Activated CD8-positive, alpha-beta memory T cell treated with anti-CD3 and anti-CD28 coated beads for 4 hours (primary cell): ENCODE measurements at places on chromosomes 2 and 18.

- DNase-seq, result no peak
These were observed 79.1 kb upstream of the CYP1B1 start for GRCh38 chr2:38155015-38155414.

GRCh38 chr2:226873826-226874225 is 38.0 kb downstream of the RHBDD1 start:
- no peak for DNase-seq

DNA sequence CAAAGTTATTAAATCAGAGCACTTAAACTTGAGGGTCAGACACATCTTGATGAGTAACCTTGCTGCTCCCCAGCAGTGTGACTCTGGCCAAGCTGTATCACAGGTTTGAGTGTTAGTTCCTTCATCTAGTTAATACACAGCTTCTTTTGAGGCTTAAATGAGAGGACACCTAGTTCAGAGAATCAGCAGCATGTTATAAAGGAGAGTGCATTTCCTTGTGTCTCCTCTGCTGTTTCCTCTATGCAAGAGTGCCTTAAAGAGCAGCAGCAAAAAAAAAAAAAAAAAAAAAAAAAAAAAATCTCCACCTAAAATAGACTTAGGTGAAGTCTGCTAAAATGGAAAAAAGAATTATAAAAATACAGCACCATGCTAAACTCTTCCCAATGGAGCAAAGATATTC is 261.9 kb downstream of the TCF4 start:
- DNase-seq, result no peak

- DNase-seq, result no peak
These were observed 109.4 kb downstream of the NRXN1 start for GRCh38 chr2:50922506-50922905.

DNA sequence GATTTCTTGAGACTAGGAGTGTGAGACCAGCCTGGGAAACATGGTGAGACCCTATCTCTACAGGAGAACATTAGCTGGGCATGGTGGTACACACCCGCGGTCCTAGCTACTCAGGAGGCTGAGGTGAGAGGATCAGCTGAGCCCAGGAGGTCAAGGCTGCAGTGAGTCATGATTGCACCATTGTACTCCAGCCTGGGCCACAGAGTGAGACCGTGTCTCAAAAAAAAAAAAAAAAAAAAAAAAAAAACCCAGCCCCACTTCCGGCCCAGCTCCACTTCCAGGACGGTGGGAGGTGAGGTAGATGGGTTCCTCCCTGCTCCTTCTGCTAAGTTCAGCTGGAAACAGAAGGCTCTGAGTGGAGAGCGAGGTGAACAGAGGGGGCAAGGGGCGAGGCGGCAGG is 41.4 kb upstream of the NFATC1 start:
- no peak for DNase-seq
